ENCODE measurements at places on chromosomes 2 and 18.

DNA sequence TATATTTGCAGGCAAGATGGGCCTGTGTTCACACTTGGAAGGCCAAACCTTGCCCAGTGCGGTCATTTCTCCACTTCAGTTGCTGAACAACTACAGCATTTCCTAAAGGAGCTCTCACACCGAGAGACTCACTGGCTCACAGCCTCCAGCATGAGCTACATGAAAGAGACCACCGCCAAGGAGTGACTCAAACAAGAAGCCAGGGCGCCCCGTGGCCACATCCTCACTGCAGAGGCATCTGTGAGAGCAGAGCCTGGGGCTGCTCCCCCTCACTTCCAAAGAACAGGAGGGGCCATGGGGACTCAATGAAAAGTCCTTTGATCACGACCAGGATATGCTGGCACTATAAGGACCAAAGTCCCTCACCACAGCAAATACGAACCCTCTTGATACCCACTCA, 50.0 kb downstream of the TMEM163 start:
- DNase-seq = no peak

GRCh38 chr2:236678307-236678975, 108.8 kb downstream of the ACKR3 start:
- no peak for DNase-seq

GRCh38 chr2:239212929-239213642, 187.7 kb downstream of the HDAC4 start:
- DNase-seq = no peak

DNA sequence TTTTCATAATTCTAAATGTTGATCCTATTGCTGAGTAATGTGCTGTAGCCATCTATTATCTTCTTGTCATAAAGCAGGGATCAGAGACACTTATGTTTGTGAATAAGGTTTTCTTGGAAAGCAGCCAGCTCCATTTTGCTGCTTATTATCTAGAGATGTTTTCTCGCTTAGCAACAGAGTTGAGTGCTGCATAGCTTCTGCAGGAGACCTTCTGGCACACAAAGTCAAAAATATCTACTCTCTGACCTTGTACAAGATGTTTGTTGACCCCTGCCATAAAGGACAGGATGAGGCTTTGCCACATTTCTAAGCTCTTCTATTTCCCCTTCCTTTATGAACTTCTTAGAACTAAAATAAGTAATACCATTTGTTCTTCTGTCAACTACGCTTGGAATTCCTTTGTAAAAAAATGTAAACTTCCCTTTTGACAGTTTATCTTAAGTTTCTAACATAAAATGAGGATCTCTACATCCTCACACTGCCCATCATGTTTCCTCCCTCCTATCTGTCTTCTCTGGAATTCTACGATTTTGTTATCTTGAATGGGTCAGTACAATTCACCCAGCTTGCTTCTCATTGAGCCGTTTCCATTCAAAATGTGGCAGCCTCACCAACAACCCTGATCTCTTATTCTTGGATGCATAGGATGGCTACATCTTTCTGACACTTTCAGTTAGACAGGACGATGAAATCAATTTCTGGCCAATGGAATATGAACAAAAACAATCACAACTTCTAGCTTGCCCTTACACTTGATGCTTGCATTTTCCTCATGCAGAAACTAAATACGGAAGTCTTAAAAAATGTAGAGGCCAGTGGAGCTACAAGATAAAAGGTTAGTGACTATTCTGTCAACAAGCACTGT, 1377.0 kb downstream of the SUCLG1 start:
- peak; percentile 59 for DNase-seq

DNA sequence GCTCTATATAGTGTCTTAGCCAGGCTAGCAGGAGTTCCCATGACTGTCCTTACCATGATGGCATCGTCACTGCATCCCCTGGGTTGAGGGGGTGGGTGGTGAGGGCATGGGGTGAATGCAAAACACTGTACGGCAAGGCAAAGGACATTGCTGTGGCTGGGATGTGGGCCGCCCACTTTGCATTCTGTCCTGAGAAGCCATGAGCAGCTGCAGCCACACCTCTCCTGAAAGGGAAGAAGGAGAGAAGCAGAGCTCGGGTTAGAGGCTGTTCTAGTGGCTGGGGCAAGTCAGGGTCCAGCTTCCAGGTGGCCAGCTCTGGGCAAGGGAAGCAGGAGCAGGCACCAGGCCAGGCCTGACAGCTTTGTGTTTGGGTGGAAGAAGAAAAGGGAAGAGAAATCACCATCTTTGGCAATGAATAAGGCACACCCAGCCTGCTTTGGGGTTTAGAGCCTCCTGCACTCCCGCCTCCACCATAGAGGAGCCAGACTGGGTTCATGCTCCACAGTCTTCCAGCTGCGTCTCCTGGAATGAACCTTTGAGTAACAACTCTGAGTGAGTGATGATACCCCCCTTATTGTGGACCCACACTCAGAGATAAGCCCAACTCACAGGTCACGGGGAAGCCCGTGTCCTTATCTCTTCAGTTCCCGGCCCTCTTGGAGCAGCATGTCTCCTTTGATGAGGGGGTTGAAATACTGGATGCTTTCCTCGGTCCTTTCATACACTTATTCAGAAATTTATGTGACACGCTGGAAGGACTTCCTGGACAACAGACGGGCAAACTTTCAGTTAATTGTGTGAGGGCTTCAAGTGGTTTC, 63.4 kb downstream of the INPP4A start:
- DNase-seq = no peak

DNA sequence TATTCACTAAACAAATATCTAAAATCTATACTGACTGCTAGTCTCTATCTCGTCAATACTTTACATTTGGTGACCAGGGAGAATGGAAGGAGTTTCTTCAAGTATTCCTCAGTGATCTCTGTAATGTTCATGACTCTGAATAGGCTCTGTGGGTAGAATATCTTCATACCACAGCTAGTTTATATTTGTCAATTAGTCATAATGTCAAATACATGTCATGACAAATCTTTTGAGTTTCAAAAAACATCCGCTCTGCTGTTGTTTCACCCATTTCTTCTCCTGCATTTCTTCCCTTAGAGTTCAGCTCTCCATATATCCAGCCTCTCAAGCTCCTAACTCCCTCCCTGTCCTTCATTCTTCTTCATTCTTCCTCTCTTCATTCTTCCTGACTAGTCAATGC, 206.5 kb upstream of the FANCL start:
- no peak for DNase-seq

- no peak for DNase-seq
Observed at GRCh38 chr2:50535971-50536759, 495.8 kb downstream of the NRXN1 start.

- no peak for DNase-seq
Observed at GRCh38 chr2:76759634-76760366, 762.4 kb downstream of the LRRTM4 start.

DNA sequence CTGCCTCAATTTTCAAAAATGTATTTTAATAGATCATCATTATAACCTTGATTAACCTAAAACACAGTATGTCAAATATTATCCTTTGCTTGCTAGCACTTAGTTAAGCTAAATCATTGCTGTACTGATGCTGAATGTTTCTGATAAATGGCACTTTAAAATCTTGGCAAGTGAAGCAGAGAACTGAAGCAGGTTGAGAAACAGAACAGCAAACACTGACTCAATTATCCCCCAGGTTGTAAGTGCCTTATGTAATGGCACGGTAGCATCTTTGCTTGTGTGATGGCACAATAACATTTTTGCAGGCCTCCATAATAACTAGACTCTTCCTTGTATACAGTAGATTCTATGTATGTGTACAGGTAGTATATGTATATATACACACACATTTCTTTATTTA, 33.8 kb downstream of the ARHGAP15 start:
- no peak for DNase-seq

GRCh38 chr2:41772697-41773096, 275.1 kb upstream of the PKDCC start:
- DNase-seq = no peak

DNA sequence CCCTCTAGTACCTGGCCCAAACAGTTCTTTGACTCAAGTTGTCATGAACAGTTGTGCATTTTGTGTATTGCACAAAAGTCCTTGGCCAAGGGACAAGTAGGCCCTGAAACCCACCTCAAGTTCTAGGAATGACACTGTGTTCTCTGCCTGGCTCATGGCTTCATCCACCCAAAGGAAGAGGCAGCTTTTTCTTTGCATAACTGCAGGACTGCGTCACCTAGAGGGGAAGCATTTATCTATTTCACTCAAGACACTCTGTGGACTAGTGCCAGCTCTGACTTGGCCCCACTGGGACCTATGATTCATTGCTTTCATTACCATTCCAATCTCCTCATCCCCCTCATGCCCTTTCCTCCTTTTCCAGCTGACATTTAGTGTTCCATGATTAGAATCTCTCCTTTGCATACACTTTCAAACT, 119.3 kb upstream of the SIX2 start:
- peak; percentile 94 for DNase-seq

DNA sequence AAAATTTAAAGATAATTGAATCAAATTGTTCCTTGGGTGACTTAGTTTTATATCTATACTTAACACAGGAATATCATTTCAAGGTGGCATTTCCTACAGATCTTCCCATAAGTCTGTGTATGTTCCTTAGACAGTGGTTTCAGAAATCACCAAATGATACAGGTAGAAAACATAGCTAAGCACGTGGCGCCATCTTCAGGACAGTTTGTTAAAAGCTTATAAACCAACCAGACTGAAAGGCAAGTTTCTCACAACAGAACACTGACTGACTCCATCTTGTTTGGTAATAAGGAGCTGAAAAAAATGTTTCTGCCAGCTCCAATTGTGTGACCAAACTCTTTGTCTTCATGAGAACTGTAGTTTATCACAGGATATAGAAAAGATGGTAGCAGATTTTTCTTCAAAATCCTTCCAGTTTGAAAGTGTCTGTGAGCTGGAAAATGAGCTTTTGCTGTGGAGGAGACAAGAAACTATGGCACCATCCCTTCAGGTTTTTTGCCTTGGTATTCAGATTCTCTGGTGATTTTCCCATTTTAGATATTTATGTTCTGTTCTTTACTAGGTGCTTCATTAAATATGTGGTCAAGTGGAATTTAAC, 34.8 kb upstream of the NEUROD1 start:
- DNase-seq = peak; percentile 78

GRCh38 chr18:44859751-44860439, 179.2 kb downstream of the SETBP1 start:
- no peak for DNase-seq

DNA sequence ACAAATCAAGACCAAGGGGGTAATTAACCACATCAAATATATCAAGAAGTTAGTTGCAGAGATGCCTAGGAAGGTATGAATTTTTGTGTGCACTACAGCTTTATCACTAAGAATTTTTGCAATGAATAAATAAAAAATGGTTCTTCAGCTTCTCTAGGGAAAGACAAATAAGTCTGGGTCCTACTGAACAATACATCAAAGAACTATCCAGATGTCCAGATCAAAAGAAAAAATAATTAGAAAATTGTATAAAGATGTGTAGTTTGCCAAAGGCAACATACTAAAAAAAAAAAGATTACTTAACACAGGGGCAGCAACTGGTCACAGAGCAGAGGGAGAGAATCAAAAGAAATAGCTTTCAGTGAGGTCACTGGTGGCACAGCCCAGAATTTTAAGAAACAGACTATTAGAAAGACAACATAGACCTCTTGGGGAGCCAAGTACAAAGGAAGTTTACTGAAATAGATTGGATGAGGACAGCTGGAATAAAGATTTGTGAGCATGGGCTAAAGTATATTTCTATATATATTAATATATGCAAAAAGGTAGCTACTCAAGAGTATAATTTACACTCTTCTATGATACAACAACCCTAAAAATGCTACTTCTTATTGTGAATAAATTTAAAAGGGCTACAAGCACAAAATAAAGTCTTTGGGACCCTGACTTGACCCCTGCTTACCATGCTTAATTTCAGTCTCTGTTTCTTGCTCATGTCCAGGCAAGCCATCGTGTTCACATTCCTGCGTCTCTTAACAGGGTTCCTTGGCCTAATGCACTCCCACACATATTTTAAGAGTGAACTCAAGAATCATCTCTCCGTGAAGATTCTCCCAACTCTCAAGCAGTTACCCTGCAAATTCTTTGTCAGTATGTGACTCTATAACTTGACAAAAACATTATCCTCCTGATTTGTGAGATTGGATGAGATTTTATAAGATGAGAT, 99.0 kb upstream of the GRB14 start:
- DNase-seq = peak; percentile 63

- DNase-seq = no peak
Observed at GRCh38 chr18:53441761-53442414, 782.6 kb downstream of the MBD2 start.

DNA sequence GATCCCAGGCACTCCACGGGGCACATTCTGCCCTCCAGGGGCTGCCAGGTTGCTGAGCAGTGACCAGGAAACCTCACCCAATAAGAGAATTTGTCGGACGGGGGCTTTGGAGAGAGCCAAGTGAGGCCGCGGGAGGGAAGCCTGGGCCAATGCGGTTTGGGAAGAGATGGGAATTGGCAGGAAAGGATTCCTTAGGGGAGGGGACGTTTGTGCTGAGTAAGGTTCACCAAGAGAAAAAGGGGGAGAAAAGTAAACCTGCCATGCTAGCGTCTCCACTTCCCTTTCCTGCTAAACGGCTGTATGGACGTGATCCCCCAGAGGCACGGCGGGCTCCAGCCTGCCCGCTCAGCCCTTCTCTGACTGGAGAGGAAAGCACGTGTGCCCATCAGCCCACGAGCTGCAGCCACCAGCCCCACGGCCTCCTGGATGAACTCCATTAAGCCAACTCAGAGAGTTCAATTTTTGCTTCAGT, 194.4 kb upstream of the ID2 start:
- DNase-seq = no peak

GRCh38 chr2:176812246-176812775, 400.3 kb upstream of the HNRNPA3 start:
- no peak for DNase-seq

DNA sequence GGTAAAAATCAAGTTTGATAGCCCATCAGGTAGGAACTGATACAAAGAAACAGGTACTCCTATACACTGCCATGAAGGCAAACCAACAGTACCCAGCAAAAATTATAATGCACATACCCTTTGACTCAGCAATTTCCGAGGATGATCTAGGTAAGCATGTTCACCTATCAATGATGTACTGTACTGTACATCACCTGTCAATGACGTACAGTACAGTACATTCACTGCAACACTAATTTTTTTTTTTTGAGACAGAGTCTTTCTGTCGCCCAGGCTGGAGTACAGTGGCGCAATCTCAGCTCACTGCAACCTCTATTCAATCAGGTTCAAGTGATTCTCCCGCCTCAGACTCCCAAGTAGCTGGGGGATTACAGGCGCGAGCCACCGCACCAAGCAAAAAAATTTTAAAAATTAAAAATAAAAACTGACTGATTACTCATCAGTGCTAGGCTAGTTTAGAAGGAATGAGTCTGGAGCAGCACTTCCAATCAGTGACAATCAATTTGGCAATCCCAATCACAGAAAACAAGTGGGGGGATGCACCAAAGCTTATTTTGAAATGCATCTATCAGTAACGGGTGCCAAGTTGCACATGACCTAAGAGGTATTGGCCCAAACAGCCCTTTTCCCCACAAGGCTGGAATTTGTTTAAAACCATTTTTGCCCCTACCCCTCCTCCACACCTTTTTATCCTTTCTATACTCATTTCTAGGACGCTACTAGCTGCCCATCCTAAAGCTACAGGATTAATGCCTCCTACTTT, 8.2 kb downstream of the SRSF7 start:
- no peak for DNase-seq

GRCh38 chr2:1749489-1750119, 5.3 kb upstream of the PXDN start:
- DNase-seq = no peak

- no peak for DNase-seq
Observed at GRCh38 chr18:907885-908757, 3.5 kb downstream of the ADCYAP1 start.
